Bladder microvascular endothelial cell (primary cell): ENCODE measurements at places on chromosomes 2 and 18. TPM values are rescaled to one million over a fixed set of nuclear protein-coding genes. Genes with fewer than 3 reads are reported as not detected.

MYCN gene
- 5.0 and 6.2 TPM in 2 replicates for total RNA-seq

SLC5A7 gene
- total RNA-seq = not detected in 2 replicates

ESPNL gene
- not detected in 2 replicates for total RNA-seq

TMEM200C gene
- not detected in 2 replicates for total RNA-seq

IL36B gene
- not detected in 2 replicates for total RNA-seq

DSG1 gene
- not detected in 2 replicates for total RNA-seq

LAPTM4A gene
- 76.3 and 170 TPM in 2 replicates for total RNA-seq

TMX3 gene
- 64.9 and 123 TPM in 2 replicates for total RNA-seq

SATB2 gene
- 0.65 and 1.6 TPM in 2 replicates for total RNA-seq

TEX44 gene
- total RNA-seq = not detected in 2 replicates

SERPINB10 gene
- not detected in 2 replicates for total RNA-seq

NCKAP1 gene
- total RNA-seq = 61.8 and 247 TPM in 2 replicates

FSIP2 gene
- total RNA-seq = under 0.01 and 0.44 TPM in 2 replicates

TUBB8B gene
- total RNA-seq = not detected in 2 replicates

ABI2 gene
- total RNA-seq = 13.9 and 31.5 TPM in 2 replicates

MOCOS gene
- 0.19 and 0.32 TPM in 2 replicates for total RNA-seq

TMEFF2 gene
- under 0.01 and 0.06 TPM in 2 replicates for total RNA-seq

NDC80 gene
- total RNA-seq = 16.7 and 21.4 TPM in 2 replicates
